ENCODE measurements at places on chromosomes 13 and 19.

- DNase-seq, result no peak
These were observed 354.4 kb upstream of the DACH1 start for GRCh38 chr13:72221276-72221962.

GRCh38 chr13:81551036-81551435 is 1210.1 kb upstream of the SPRY2 start:
- no peak for DNase-seq

- peak; percentile 65 for DNase-seq
These were observed 152.0 kb downstream of the NUFIP1 start for GRCh38 chr13:44837250-44837649.

DNA sequence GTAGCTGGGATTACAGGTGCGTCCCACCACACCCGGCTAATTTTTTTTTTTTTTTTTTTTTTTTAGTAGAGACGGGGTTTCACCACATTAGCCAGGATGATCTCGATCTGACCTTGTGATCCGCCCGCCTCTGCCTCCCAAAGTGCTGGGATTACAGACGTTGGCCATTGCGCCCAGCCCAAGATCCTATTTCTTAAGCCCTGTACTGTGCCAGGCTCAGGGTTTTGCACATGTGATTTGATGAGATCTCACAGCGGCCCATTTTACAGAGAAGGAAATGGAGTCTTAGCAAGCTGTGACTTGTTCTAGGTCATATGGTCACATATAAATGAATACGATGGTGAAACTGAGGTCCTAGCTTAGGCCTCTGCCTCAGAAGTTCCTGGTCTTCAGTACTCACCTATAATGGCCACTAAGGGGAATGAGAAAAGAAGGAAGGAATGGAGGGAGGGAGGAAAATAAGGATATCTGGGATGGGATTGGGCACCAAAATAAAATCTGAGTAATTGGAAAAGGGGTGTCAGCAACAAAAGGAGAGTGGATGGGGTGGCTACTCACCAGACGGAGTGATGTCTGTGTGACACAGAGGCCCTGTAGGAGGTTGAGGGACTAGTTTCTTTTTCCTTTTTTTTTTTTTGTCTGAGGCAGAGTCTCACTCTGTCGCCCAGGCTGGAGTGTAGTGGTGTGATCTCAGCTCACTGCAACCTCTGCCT is 1.3 kb downstream of the OSCAR start:
- no peak for DNase-seq

GRCh38 chr13:44004878-44005277 is 125.2 kb downstream of the LACC1 start:
- DNase-seq, result peak; percentile 78

DNA sequence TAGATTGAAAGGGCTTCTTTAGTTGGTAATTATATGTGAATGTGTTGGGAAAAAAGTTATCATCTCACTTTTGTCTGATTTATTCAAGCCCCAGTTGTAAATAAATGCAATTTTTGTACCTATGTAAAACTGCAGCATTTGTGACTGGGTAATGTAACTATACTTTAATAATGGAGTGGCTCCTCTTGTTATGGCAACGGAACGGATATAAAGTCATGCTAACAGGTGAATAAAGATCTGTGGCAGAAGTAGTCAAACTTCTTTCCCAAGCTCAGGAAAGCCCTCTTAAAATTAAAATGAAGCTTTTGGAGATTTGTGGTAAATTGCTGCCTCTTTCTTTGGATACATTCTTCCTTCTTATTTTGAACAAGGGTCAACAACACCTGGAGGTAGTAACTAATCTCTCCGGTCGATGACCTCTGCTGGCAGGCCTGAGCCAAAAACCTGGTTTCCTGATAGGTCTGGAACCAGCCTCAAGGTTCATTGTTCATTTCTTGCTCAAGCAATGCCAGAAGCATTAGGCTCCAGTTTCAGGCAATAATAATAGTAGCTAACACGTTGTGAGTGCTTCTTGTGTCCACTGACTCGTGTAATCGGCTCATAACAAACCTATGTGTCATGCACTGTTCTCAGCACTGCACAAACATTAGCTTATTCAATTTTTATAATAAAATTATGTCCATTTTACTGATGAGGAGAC is 313.4 kb upstream of the DACH1 start:
- peak; percentile 92 for DNase-seq

GRCh38 chr13:103803349-103803748 is 737.1 kb upstream of the SLC10A2 start:
- no peak for DNase-seq

DNA sequence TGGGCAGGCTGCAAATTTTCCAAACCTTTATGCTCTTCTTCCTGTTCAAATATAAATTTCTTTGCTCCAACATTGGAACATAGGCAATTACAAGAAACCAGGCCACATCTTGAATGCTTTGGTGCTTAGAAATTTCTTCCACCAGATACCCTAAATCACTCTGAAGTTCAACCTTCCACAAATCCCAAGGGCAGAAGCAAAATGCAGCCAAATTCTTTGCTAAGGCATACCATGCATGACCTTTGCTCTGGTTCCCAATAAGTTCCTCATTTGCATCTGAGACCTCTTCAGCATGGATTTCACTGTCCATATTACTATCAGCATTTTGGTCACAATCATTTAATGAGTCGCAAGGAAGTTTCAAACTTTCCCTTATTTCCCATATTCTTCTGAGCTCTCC is 130.9 kb downstream of the DIAPH3 start:
- no peak for DNase-seq

GRCh38 chr19:11697284-11697855 is 41.4 kb downstream of the ZNF823 start:
- DNase-seq, result no peak

DNA sequence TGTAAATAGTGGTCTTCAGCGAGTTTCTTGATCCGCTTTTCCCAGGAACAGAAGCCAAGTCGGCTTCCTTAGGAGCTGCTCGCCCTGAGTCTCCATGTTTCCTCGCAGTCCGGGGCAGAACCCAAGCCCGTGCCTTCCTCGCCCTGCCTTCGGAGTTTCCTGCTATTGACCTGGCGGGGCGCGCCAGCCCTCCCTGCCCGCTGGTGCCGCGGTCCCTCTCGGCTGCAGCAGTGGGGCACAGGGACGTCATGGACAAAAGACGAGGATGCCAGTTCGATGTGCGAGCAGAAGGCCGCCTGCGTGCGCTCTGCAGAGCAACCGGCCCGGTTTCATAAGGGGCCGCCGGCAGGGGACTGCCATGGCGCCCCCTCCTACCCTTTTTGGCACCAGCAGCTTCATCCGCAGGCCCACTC is 156.6 kb downstream of the TM9SF2 start:
- DNase-seq, result peak; percentile 51

GRCh38 chr19:38032951-38033350 is 125.9 kb downstream of the SIPA1L3 start:
- DNase-seq, result peak; percentile 52

DNA sequence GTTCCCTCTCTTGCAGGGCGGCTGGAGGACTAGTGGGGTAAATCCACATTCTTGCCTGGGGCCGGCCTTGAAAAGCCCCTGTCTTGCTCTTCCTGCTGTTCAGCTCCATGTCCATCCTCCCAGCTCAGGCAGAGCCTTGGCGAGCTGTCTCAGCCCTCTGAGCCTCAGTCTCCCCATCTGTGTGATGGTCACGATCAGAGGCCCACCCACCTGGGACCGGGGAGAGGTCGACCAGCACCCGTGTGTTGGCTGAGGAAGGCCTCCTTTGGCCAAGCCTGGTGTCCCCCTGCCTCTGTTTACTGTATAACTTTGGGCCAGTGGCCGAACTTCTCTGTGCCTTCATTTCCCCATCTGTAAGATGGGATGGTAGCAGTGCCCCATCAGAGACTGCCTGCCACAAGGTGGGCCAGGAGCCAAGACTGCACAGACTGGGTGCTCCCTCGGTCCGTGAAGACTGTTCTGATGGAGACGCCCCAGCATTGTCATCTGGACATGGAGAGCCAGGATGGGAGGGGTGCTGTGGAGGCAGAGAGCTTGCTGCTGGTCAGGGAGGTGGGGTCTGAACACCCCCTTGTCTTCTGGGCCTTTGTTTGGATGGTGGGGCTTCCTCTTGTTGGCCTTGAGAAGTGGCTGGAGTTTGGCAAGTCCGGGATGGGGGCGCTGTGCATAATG is 18.5 kb downstream of the KLHL26 start:
- no peak for DNase-seq

- DNase-seq, result no peak
These were observed 1533.0 kb downstream of the UQCRFS1 start for GRCh38 chr19:27679905-27680304.

DNA sequence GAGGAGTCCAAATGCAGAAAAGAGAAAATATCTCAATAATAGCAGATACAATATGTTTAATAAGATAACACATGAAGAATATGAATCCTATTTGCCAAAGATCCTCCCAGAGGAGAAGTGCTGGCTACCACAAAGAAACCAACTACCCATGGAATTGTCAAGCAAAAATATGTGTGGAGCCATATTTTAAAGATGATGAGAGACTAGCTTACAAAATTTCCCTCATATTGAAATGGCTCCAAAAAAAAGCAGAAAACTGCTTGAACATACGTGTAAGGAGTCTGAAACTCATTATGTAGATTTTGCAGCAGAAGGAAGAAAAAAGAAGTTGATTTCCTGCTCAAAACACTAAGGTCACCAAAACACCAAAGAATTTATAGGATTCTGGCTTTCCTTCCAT is 94.2 kb downstream of the USP12 start:
- no peak for DNase-seq

- no peak for DNase-seq
These were observed 21.8 kb downstream of the CLEC4M start for GRCh38 chr19:7784856-7785255.

DNA sequence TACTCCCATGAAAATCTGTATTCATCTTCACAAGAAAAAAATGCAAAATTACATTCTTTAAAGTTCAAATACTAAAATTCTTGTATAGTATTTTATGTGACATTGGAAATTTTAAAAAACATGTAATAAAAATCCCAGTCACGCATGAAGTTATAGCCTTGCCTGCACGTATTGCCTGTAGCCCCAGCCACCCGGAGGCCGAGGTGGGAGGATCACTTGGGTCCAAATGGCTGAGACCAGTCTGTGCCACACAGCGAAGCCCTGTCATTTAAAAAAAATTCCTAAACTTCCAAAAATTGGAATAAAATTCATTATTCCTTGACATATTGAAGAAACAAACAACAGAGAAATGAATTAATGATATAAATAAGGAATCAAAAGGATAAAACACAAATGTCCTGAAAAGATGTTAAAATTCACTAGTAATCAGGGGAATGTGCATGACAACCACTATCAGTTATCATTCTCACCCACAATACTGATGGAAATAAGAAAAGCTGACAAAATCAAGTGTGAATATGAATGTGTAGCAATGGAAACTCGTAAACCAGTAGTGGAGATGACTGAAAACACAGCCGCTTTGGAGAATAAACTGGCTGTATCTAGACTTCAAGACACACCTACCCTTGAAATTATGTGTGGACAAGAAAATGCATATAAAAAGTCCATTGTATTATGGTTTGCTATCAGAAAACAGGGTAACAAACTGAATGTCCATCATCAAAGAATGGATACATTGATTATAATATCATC is 7.5 kb downstream of the CARD8 start:
- no peak for DNase-seq

- DNase-seq, result peak; percentile 35
These were observed 11.5 kb upstream of the CYP4F3 start for GRCh38 chr19:15629003-15629880.

GRCh38 chr19:46021531-46022041 is 1.3 kb downstream of the PGLYRP1 start:
- no peak for DNase-seq

- peak; percentile 51 for DNase-seq
These were observed 5.8 kb downstream of the FTL start for GRCh38 chr19:48970923-48971395.

DNA sequence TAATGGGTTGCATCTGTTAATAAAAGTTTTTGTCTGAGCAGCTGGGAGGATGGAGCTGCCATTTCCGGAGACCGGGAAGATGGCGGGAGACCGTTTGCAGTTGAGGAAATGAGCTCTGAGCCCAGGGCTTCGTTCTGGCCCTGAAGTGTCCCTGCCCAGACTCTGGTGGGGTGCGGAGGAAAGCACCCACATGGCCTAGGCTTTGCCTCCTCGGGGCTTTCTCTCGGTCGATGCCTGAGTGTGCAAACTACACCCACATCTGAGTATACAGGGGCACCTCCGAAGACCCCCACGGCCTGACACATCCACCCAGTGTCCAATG is 15.6 kb upstream of the NANOS3 start:
- no peak for DNase-seq

DNA sequence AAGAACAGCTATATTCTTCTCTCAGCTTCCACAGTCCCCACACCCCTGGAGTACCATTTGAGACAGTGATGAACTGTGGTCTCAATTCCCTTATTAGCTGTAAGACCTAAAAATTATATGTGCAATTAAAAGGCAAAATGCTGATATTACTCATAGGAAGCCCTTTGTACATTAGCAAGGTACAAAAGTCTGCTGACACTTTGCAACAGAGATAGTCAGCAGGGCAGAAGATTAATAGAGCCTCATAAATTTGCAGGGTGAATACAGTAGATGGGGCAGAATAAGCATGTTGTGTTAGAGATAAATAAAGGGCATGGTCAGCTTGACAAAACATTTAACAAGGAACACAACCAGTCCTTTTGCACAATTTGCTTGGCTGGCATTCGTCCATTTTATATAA is 210.0 kb upstream of the OBI1 start:
- DNase-seq, result no peak

GRCh38 chr13:87128491-87128890 is 542.7 kb upstream of the SLITRK5 start:
- no peak for DNase-seq

DNA sequence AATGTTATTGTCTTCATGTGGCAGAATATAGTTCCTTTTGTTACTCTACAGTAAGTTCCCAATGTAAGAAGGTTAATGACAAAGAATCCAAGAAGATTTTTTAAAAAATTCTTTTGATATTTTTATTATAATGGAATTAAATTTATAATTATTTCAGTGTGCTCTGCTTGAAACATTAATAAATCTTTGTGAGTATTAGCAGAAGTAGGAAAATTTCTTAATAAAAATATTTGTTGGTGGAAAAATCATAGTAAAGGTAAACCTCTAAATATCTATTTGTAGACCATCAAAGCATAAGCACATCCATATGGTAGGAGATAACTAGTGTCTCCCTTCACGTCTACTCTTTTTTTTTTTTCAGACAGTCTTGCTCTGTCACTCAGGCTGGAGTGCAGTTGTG is 4.3 kb downstream of the CSNK1A1L start:
- DNase-seq, result no peak

Measured in fibroblast of lung (primary cell).